Stimulated activated CD4-positive, alpha-beta T cell treated with anti-CD3 and anti-CD28 coated beads, Interleukin-2, amount 100 ng/mL, for 4 hours (primary cell): ENCODE measurements at places on chromosomes 11 and 22.

- no peak for DNase-seq
These were observed 12.2 kb upstream of the IFITM3 start for GRCh38 chr11:332651-333480.

- no peak for DNase-seq
These were observed 59.8 kb upstream of the CD82 start for GRCh38 chr11:44505581-44506054.

- no peak for DNase-seq
These were observed 21.5 kb downstream of the TSPAN4 start for GRCh38 chr11:863910-864827.

DNA sequence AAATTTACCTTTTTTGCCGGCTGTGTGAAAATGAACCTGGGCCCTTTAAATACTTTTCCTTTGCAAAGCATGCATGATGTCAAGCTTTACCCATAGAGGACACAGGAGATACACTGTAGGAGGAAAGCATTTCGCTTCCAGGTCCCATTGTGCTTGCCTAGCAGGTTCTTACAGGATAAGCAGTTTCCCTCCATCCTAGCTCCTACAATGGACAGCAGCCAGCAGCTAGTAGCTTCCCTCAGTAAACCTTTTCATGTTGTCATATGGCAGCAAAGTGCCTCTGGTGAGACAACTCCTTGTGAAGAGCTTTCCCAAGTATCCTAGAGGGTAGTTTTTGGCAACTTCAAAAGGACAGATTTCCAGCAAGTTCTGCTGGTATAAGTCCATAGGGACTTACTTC, 78.4 kb downstream of the RBFOX2 start:
- DNase-seq, result no peak

DNA sequence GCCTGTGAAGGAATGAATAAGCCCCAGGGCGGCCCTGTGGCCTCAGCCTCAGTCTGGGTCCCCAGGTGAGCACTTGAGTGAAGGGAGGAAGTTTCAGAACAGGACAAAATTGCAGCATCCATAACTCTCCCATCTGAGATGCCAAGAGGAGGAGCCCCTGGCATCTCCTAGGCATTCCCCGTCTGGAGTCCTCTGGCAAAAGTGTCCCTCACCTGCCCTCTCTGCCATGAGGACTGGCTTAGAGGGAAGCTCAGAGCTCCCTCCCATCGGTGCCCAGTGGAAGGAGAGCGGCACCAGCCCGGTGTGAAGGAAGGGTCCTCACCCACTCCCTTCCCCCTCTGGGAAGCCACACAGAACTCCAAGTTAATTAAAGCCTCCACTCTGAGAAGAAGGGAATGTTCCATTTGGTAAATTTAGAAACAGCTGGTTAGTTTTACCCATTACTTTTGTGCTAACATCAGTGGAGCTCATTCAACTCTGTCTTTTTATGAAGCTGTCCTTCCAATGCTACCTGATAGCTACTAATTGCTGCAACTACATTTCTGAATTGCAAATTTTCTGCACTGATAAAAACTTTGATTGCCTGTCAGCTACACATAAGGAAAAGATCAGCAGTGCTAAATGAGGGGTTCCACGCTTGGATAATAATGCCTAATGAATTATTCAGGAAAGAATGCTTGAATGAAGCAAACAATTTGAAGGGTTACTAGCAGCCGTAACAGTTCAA, 123.3 kb upstream of the RCN1 start:
- DNase-seq, result no peak

DNA sequence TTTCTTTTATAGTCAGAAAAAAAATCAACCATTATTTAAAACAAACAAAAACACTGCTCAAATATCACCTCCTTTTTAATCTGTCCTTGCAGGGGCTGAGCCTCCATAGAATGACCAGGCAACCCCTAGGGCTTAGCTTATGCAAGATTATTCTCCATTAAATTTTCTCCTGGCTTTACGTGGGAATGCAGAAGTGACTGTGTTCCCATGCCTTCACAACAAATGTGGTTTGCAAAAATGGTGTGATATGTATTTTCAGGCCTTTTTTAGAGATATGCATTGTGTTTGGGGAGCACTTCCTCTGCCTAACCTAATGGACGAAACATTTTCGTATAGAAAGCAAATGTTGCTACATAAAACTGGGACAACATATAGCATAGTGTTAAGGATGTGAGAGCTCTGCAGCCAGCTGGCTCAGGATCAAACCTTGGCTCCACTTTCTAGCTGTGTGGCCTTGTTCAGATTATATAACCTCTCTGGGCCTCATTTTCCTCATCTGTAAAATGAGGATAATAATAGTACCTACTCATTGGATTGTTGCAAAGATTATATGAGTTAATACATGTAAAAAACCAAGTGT, 82.6 kb downstream of the PARVA start:
- DNase-seq, result no peak

- DNase-seq, result no peak
These were observed 106.4 kb downstream of the SERGEF start for GRCh38 chr11:17906436-17906835.

DNA sequence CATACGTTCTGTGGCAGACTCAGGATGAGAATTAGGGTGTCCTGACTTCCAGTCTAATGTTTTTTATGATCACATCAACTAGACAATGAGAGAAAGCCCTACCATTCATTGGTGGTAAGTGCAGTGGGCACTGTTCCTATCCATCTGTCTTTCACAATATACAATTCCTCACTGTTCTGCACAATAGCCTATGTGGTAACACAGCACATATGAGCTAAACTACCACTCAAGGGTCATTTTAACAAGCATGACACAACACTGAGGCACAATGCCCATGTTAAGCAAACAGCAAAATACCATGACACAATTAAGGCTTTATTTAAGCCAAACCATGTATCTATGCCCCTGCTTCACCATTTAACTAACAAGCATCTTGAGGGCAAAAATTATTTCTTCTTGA, 52.3 kb downstream of the SIK3 start:
- no peak for DNase-seq
